ENCODE measurements at places on chromosomes 3 and 15. TPM values are rescaled to one million over a fixed set of nuclear protein-coding genes. Genes with fewer than 3 reads are reported as not detected.

DNA sequence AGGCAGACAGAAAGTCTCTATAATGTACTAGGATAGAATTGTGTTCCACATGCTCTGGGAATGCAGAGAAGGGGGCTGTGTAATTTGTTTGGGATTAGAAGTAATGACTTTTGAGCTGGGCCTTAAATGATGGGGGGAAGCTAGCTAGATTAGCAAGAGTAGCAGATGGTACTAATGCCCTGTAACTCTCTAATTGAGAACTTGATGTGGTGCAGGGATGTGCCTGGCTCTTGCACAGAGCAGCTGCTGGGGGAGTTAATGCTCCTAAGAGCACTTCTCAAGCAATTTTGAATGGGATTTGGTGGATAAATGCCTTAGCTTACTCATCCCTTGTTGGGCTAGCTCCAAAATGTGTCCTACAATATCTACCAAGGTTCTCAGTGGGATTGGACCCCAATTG, 12.4 kb upstream of the SYN2 start:
- H3K4me1 ChIP-seq: no peaks in the 10 kb centered on the region
- peaks cover 33% of the 10 kb centered on the region for H3K27me3 ChIP-seq
- no peak overlapping the region for H3K4me3 ChIP-seq
- no peak for DNase-seq
- no peaks in the 10 kb centered on the region for H3K36me3 ChIP-seq

GRCh38 chr15:66842710-66843441, 140.8 kb downstream of the SMAD6 start:
- peak overlapping the region; percentile 95 for H3K27ac ChIP-seq
- peak overlapping the region; percentile 62 for H3K4me3 ChIP-seq
- H3K36me3 ChIP-seq: no peaks in the 10 kb centered on the region
- peak; percentile 76 for DNase-seq

- H3K4me3 ChIP-seq: no peak overlapping the region
- peak overlapping the region; percentile 32 for H3K27ac ChIP-seq
- no peaks in the 10 kb centered on the region for H3K27me3 ChIP-seq
- no peak for DNase-seq
- H3K4me1 ChIP-seq: no peaks in the 10 kb centered on the region
- no peaks in the 10 kb centered on the region for H3K36me3 ChIP-seq
Measured at GRCh38 chr15:69500339-69500738, 47.7 kb downstream of the RPLP1 start.

GRCh38 chr3:42349765-42350594, 60.4 kb downstream of the LYZL4 start:
- no peak for DNase-seq
- no peaks in the 10 kb centered on the region for H3K4me1 ChIP-seq
- no peaks in the 10 kb centered on the region for H3K27me3 ChIP-seq
- H3K4me3 ChIP-seq: no peak overlapping the region
- no peaks in the 10 kb centered on the region for H3K36me3 ChIP-seq

GRCh38 chr15:76803049-76803571, 102.0 kb downstream of the SCAPER start:
- no peaks in the 10 kb centered on the region for H3K27me3 ChIP-seq
- no peaks in the 10 kb centered on the region for H3K4me1 ChIP-seq
- no peak overlapping the region for H3K27ac ChIP-seq
- DNase-seq: no peak
- H3K36me3 ChIP-seq: peaks cover 10% of the 10 kb centered on the region

DNA sequence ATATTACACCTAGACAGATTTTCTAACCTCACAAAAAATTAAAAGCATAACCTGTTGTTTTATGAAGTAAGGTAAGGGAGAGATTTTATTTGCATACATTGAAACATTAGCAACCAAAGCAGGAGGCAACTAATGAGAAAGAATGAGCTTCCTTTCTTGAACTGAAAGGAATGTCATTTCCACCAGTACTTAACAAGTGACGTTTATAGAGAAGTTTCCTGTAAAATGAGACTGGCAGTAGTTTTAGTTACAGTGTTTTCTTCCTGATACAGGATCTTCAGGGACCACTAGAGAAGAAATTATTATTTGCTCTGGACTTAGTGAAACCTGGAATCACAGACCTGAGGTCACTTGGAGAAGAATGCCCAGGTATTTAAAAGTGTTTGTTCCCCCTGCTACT, 27.4 kb upstream of the FRMD5 start:
- H3K36me3 ChIP-seq: no peaks in the 10 kb centered on the region
- H3K27ac ChIP-seq: no peak overlapping the region
- H3K4me1 ChIP-seq: no peaks in the 10 kb centered on the region
- no peak overlapping the region for H3K4me3 ChIP-seq
- no peaks in the 10 kb centered on the region for H3K27me3 ChIP-seq
- no peak for DNase-seq

DNA sequence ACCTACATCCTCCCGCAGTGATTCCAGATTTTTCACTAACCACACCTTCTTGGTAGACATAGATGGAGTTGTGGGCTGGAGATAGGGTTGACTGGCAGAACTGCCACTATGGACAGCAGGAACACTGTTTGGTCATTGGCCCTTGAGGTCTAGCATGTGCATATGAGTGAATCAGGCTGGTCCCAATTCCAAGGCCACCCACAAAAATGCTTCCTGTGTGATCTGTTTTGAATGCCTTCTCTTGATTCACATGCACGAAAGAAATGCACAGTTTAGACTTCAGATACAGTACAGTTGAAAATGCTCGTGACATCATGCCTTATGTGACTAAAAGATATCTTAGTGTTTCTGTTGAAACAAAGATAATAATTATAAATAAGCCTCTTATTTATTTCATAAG, 285.8 kb upstream of the SEMA6D start:
- H3K27me3 ChIP-seq: no peaks in the 10 kb centered on the region
- DNase-seq: no peak
- no peak overlapping the region for H3K4me3 ChIP-seq
- no peaks in the 10 kb centered on the region for H3K4me1 ChIP-seq
- H3K27ac ChIP-seq: no peak overlapping the region

SEMA5B gene
- total RNA-seq: 11.9 TPM

Measured in heart left ventricle (tissue), 16 donors.